ENCODE measurements at places on chromosomes 7 and 10. TPM values are rescaled to one million over a fixed set of nuclear protein-coding genes. Genes with fewer than 3 reads are reported as not detected.

The FOXI2 gene
- not detected for total RNA-seq

The SLC39A12 gene
- total RNA-seq: not detected

The PTPRN2 gene
- total RNA-seq: 1.2 TPM

The PLEKHA8 gene
- total RNA-seq: 10.4 TPM

The CUBN gene
- 0.85 TPM for total RNA-seq

The TRAPPC14 gene
- total RNA-seq: 3.1 TPM

The NUTM2B gene
- 0.43 TPM for total RNA-seq

The TRIM73 gene
- total RNA-seq: 1.3 TPM

The NUP205 gene
- 67.0 TPM for total RNA-seq

The PPRC1 gene
- total RNA-seq: 12.3 TPM

The PAOX gene
- 4.0 TPM for total RNA-seq

The ACBD7 gene
- total RNA-seq: 0.48 TPM

The IL6 gene
- 23.1 TPM for total RNA-seq

The CYP2C8 gene
- total RNA-seq: not detected

The ZNF365 gene
- total RNA-seq: 3.4 TPM

The SKIDA1 gene
- total RNA-seq: under 0.01 TPM

The EBLN1 gene
- not detected for total RNA-seq

The NXPH1 gene
- total RNA-seq: not detected

The STAMBPL1 gene
- total RNA-seq: 3.0 TPM

The NUTM2E gene
- total RNA-seq: 0.24 TPM

The FLNC gene
- total RNA-seq: 8.0 TPM

The ANKRD2 gene
- total RNA-seq: 9.9 TPM

The FBXO24 gene
- total RNA-seq: not detected

The CABCOCO1 gene
- total RNA-seq: not detected

The EN2 gene
- not detected for total RNA-seq

The NYAP1 gene
- total RNA-seq: 1.4 TPM

The GPR15LG gene
- 3.4 TPM for total RNA-seq

The BEND7 gene
- 6.0 TPM for total RNA-seq

The TFEC gene
- total RNA-seq: under 0.01 TPM

The MBL2 gene
- total RNA-seq: not detected

The ZNF467 gene
- 1.2 TPM for total RNA-seq

The VWC2 gene
- total RNA-seq: not detected

The ACSL5 gene
- under 0.01 TPM for total RNA-seq

The UCMA gene
- total RNA-seq: not detected

The KCP gene
- total RNA-seq: 0.72 TPM

The MMD2 gene
- total RNA-seq: not detected

The THSD7A gene
- total RNA-seq: 0.48 TPM

The CFAP43 gene
- total RNA-seq: 0.48 TPM

The ENO4 gene
- not detected for total RNA-seq

The SPDYE8 gene
- not detected for total RNA-seq

The REEP3 gene
- total RNA-seq: 67.2 TPM

The NKX2-3 gene
- not detected for total RNA-seq

The AFAP1L2 gene
- total RNA-seq: 15.7 TPM

The ZNF736 gene
- total RNA-seq: 3.2 TPM

The NPFFR1 gene
- not detected for total RNA-seq

The OR2A12 gene
- not detected for total RNA-seq

The OR9A2 gene
- not detected for total RNA-seq

The LRGUK gene
- not detected for total RNA-seq

The C10orf67 gene
- total RNA-seq: not detected

The FGF8 gene
- total RNA-seq: not detected
